ENCODE measurements at places on chromosomes 11 and 22. TPM values are rescaled to one million over a fixed set of nuclear protein-coding genes. Genes with fewer than 3 reads are reported as not detected.
A peak's percentile ranks its signal among the peaks of the same experiment; 100 is the strongest.

- DNase-seq: no peak
Observed at GRCh38 chr11:126392633-126393013, 37.1 kb downstream of the ST3GAL4 start.

DNA sequence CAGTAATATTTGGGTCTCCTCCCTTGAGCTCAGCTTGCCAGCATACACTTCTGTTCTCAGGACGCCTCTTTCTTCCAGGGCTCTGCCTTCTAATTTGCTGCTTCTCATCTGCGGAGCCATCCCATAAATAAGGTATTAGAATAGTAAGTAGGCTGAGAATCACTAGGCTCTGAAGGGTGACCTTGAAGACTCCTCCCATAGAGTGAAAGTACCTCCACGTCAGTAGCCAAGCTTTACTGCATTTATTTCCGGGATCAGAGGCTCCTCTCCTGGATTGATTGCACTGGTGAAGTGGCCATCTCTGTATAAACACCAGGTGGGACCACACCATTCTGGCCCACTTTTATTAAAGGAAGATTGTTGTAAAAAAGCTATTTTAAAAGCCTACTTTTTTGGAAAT is 315.5 kb downstream of the FAT3 start:
- DNase-seq: no peak

DNA sequence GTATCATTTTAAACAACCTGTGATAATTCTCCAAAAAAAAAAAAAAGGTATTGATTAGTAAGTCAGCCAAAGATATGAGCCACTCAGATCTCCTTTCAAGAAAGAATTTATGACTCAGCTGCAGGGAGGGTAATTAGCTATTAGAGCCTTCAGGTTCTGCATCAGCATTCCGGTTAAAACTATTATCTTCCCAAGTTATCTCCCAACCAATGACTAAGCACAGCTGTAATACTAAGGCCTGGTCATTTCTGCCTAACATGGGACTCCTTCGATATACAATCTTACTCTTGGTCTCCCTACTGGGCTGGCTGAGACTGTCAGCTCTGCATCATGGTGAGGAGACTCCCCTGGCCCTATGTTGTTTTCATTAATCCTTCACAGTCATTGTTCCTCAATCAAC is 60.4 kb downstream of the SBF2 start:
- DNase-seq: no peak

DNA sequence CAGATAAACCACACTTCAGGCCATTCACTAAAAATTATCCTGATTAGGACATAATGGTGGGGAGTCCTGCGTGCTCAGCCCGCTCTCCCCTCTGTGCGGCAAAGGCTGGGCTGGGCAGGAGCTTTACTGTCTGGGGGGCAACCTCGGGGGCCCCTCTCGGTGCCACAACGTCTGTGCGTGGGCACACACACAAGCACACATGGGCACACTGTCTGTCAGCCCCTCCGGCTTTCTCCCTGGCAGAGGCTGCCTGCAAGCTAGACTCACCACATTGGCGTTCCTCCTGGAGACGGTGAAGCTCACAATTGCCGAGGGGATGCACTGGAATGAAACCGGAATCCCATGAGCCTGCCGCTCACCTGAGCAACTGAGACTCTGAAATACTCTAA is 5.2 kb downstream of the MLC1 start:
- DNase-seq: no peak

PHLDA2 gene
- 28.3 TPM for total RNA-seq

- no peak for DNase-seq
Observed at GRCh38 chr22:40817737-40818136, 1.4 kb downstream of the SLC25A17 start.

DNA sequence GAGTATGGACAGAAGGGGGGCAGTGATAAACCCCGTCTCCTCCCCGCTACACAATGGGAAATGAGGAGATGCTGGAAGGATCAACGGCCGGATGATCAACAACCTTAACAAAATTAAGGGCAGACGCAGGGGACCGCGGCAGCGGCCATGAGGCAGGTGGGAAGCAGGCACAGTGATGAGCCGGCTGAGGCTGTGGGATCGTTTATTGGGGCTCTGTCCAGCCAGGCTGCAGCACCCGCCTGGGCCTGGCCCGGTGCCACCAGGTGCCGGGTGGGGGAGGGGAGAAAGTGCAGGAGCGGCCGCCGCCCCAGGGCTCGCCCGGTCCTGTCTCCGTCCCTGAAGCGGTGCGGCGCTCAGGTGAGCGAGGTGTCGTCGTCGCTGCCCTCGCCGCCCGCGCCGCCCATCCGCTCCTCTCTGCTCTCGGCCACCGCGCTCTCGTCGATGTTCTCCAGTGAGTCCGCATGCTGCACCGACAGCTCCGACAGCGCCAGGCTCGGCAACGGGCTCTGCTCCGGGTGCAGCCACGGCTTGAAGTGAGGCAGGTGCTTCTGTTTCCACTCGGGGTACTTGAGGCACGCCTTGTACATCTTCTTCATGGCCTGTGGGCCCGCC is 2.4 kb upstream of the ARAP1 start:
- DNase-seq: peak; percentile 76

APOA4 gene
- total RNA-seq: not detected

BDNF gene
- 1.2 TPM for total RNA-seq

DNA sequence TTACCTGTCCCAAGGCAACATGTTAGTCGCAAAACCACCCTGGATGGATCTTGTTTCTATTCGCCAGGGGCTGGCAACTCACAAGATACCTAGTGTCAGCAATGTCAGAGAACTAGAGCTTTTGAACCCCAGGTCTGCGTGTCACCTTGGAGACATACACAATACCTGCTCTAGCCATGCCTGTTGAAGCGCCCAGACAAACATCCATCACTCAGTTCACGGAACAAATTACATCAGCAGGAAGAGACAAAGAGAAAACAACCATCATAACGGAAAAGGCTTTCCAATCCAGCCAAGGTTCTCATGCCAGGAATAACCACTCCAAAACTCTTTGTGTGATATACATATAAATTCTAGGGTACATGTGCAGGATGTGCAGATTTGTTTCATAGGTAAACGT is 2.2 kb downstream of the CD59 start:
- DNase-seq: no peak

DNA sequence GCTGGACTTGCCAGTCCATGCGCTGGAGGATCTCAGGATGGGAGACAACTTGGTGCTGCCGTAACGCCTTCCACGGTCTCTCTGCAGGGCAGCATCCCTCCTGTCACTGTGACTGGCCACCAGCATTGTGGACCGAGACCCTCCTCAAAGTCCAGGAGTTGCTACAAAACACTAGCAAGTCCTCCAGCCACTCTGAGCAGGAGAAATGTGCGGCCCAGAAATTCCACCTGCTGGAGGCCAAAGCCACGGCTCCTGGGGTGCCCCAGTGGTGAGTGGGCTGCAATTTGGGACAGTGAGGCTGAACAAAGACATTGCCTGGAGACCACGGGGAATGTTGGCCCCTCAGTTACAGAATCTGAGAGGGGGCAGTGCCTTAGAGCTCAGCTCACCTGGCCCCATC is 6.9 kb upstream of the DSCAML1 start:
- no peak for DNase-seq

- no peak for DNase-seq
Observed at GRCh38 chr11:70205049-70205725, 2.1 kb downstream of the FADD start.

DNA sequence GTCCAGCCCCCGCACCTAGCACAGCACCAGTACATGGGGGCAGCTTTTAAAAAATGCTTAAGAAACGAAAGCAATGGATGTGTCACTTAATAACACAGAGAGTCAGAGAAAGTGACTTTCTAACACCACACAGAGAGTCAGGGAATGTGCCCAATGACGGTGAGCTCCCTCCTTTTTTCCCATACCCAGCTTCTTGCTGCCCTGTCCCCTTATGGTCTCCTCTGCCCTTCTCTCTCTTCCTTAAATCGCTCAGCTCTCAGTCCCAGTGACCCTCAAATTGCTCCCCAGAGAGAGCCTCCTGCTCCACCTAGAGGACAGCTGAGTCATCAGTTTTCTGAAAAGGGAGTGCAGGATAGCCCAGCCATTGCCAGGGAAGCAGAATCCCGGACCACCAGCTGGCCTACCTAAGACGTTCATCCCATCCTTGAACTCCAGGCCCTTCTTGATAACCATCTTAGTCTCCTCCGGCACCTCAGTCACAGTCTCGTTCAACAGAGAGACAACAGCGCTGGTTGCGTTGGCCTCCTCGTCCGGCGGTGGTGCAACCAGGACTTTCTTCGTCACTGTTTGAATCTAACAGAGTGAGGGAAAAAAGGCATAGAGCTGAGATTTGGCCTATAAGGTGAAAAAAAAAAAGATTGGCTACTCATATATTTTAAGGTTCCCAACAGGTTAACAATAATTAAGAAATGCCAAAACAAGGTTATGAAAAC is 113.5 kb downstream of the SLC1A2 start:
- peak; percentile 46 for DNase-seq

GRCh38 chr11:118913411-118914125 is 12.2 kb downstream of the BCL9L start:
- no peak for DNase-seq

IGSF9B gene
- 9.9 TPM for total RNA-seq

- DNase-seq: peak; percentile 49
Observed at GRCh38 chr22:23862103-23862502, 4.4 kb downstream of the SLC2A11 start.

- no peak for DNase-seq
Observed at GRCh38 chr22:50199829-50200460, 866 bp upstream of the SELENOO start.

DNA sequence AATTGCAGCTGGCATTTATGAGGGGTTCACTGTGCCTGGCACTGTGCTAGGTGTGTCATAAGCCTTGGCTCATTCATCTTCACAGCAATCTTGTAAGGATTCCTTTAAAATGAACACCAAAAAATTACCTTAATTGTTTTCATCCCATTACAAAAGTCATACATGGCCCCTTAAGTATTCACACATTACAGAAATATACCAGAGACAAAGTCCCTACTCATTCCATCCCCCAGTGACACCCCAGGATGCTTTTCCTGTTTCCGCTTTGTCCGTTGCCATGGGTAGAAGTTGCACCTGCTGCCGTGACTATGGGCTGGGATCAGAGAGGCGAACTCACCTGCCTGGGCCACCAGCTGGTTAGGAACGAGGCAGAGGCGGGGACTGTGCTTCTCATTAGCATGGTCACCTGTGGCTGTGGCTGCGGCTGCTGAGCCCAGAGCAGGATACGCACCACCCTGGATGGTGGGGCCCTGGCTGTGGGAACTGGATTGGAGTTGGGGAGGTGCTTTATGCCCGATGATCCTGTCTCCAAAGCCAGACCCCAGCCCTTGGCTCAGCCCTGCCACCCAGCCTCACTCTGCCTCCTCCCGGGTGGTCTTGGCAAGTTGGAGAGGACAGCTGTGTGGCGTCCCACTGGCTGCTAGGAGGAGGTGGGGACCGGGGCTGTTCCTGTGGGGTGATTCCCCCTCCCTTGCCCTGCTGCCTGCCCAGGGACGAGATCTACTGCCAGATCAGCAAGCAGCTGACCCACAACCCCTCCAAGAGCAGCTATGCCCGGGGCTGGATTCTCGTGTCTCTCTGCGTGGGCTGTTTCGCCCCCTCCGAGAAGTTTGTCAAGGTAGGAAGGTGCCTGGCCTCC is 60.8 kb downstream of the MYO7A start:
- no peak for DNase-seq

TSGA10IP gene
- total RNA-seq: not detected

DNA sequence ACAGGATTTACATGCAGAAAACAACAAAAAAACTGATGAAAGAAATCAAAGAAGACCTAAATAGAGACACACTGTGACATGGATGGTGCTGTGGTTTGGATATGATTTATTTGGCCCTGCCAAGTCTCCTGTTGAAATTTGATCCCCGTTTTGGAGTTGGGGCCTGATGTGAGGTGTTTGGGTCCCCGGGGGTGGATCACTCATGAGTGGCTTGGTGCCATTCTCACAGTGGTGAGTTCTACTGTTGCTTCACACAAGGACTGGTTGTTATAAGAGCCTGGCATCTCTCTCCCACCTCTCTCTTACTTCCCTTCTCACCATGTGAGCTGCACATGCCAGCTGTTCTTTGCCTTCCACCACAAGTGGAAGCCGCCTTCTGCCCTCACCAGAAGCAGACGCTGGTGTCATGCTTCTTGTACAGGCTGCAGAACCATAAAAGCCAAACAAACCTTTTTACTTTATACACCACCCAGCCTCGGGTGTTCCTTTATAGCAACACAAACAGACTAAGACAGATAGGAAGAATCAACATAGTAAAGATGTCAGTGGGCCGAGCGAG is 7.8 kb upstream of the RTL6 start:
- no peak for DNase-seq

DNA sequence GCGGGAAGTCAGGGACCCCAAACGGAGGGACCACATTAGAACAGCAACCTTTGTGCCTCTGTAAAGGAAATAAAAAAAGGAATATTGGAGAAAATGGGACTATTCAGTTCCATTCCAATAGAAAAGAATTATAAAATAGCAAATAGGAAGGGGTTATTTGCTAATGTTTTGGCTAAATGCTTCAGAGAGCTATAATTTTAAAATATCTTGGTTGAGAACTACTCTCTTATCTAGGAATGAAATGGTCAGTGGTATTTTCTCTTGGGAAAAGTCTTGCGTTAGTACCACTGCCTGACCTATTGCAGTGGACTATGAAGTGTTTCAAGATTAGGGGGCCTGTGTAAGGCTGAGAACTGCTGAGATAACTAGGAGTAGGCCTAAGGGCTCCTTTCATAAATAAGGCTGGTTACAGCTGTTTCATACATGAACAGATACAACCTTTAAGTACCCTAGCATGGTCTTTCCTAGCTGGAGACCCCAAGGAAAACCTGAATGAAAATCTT is 6.9 kb upstream of the WEE1 start:
- DNase-seq: peak; percentile 70

- DNase-seq: no peak
Observed at GRCh38 chr11:14306481-14306880, 52.5 kb downstream of the RRAS2 start.

- peak; percentile 58 for DNase-seq
Observed at GRCh38 chr11:64745521-64746328, 1.8 kb upstream of the RASGRP2 start.

DNA sequence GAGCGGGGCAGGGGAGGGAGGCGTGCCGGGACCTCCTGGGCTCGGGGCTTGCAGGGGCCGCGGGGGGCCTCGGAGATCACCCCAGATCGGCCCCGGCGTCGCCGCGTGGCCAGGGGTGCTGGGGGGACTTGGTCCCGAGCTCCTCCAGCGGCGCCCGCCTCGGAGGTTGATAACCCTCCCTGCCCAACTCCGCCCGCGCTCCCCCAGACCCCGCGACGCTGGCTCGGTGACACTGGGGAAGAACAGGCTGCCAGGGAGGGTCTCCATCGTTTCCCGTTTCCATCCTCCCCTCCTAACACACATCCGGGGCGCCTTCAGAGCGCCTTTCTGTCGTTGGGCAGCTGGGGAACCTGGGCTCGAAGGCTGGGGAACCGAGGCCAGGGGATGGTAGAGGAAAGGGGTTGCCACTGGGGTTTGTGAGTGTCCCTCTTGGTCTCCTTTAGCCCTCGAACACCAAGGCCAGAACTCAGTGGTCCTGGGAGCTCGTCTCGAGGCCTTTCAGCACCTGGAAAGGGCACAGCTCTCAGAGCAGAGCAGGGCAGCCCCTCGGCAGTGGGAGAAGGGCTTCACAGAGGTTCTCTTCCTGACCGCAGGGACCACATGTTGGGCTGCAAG is 431 bp downstream of the SLC37A2 start:
- no peak for DNase-seq
